ENCODE measurements at places on chromosomes 13 and 19. TPM values are rescaled to one million over a fixed set of nuclear protein-coding genes. Genes with fewer than 3 reads are reported as not detected.

PLPP2 gene
- total RNA-seq: 231 TPM

- DNase-seq: peak; percentile 56
Measured at GRCh38 chr13:71320452-71320851, 546.6 kb downstream of the DACH1 start.

- peak; percentile 80 for DNase-seq
Measured at GRCh38 chr19:48624791-48625723, 5.8 kb downstream of the SPHK2 start.

- no peak for DNase-seq
Measured at GRCh38 chr19:16476401-16476800, 4.6 kb upstream of the EPS15L1 start.

ADAMTSL5 gene
- 1.3 TPM for total RNA-seq

SBK3 gene
- 0.53 TPM for total RNA-seq

- DNase-seq: no peak
Measured at GRCh38 chr13:78603240-78603957, at the start of gene POU4F1. POU4F1 (minus strand) TSS chr13:78603552; CDS start chr13:78603326, 226 bp downstream.

SYNE4 gene
- 9.4 TPM for total RNA-seq

PRKCG gene
- total RNA-seq: 0.05 TPM

DNA sequence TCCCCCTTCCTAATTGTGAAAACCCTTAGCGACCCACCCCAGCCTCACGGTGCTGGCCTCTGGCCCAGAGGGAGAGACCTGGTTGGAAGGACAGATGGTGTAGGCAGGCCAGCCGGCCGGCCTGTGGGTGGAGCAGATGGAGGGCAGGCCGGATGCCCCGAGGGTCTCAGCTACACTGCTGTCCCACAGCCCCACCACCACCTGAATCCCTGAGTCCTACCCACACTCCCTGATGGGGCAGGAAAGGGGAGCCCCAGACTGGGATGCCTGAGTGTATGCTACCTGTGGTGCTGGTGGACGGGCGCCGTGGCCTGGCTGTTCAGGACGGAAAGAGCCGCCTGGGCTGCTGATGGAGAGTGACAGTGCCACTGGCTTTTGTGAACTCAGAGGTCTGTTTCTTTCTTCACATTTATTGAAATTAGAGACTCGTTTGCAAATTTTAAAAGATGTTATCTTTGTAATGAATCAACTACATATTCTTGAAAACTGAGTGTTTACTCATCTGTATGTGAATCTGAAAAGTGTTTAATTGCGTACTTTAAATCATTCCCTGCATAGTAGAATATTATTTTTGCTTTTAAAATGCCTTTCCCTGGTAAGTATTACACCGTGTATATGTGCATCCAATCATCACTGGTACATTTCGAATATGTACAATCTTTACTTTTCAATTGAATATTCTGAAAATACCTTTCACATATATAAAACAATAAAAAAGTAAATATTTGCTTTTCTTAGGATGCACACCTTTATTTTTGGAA is 35.7 kb downstream of the TFDP1 start:
- no peak for DNase-seq

NLRP9 gene
- not detected for total RNA-seq

PRR19 gene
- 4.7 TPM for total RNA-seq

GRCh38 chr13:110436276-110436675 is 125.2 kb downstream of the RAB20 start:
- DNase-seq: no peak

Measured in HT-29 (cell line).